DND-41 (cell line): ENCODE measurements at places on chromosomes 4 and X.

GRCh38 chr4:153115322-153116290 is 88.6 kb upstream of the TRIM2 start:
- H3K27me3 ChIP-seq: no peaks in the 10 kb centered on the region
- DNase-seq: peak; percentile 89
- peaks cover 68% of the 10 kb centered on the region for H3K4me1 ChIP-seq
- no peaks in the 10 kb centered on the region for H3K36me3 ChIP-seq
- peak overlapping the region; percentile 36; the same call in 1 of the 2 replicates for H3K4me3 ChIP-seq

DNA sequence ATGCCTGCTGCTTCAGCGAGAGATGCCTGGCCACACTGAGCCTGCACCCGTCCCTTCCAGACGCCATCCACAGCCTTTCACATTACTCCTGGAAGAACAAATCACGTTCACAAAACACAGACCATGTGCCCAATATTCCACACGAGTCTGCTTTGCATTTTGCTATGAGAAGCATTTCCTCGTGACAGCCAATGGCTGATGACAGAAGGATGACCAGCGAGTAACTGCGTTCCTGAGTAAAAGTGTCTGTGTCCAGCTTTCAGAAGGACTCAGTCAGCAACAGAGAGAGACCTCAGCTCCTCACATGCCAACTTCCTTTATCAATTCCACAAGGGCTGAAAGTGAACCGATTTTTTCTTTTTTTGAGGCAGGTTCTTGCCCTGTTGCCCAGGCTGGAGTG is 19.5 kb downstream of the NAT8L start:
- peaks cover 5% of the 10 kb centered on the region for H3K27me3 ChIP-seq
- H3K4me3 ChIP-seq: no peak overlapping the region
- no peak overlapping the region for H3K27ac ChIP-seq
- H3K36me3 ChIP-seq: no peaks in the 10 kb centered on the region
- H3K4me1 ChIP-seq: no peaks in the 10 kb centered on the region
- no peak for DNase-seq

GRCh38 chrX:129744861-129745321 is 6.1 kb downstream of the XPNPEP2 start:
- peaks cover 76% of the 10 kb centered on the region for H3K4me1 ChIP-seq
- H3K27ac ChIP-seq: peak overlapping the region; percentile 97
- H3K36me3 ChIP-seq: no peaks in the 10 kb centered on the region
- peak; percentile 91 for DNase-seq
- no peaks in the 10 kb centered on the region for H3K27me3 ChIP-seq
- peak overlapping the region; percentile 30 for H3K4me3 ChIP-seq

DNA sequence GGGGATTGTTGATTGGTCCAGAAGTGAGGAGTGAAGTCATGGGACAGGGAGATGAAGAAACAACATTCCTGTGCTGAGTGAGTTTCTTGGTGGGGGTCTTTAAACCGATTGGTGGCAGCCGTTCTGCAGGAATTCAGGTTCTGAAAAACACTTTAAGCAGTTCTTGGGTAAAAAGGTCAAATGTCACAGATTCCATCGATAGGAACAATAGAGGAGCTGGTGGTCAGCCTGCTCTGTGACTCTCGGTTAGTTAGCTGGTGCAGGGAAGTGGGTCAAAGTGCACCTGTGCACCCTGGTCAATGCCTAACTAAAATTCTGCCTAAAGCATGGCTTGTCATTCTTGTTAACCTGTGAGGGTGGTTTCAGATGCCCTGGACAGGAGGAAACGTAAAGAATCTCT is 34.6 kb upstream of the MGST2 start:
- no peaks in the 10 kb centered on the region for H3K4me1 ChIP-seq
- no peak for DNase-seq
- H3K36me3 ChIP-seq: no peaks in the 10 kb centered on the region
- H3K27ac ChIP-seq: no peak overlapping the region
- peaks cover 4% of the 10 kb centered on the region for H3K27me3 ChIP-seq

DNA sequence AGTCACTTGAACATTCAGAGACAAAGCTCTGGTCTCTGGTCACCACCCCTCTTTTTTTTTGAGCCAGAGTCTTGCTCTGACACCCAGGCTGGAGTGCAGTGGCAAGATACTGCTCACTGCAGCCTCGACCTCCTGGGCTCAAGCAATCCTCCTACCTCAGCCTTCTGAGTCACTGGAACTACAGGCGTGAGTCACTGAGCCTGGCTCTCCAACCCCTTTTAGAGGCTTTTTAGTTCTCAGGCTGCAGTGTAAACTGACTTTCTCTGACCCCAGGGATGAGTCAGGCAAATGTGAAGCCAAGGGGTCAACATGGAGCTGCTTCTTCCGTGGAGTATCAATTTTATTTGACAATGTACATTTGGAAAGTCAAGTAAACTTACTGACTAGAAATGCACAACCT is 229.2 kb downstream of the PTTG2 start:
- no peak for DNase-seq
- no peaks in the 10 kb centered on the region for H3K36me3 ChIP-seq
- no peaks in the 10 kb centered on the region for H3K4me1 ChIP-seq
- no peak overlapping the region for H3K27ac ChIP-seq

DNA sequence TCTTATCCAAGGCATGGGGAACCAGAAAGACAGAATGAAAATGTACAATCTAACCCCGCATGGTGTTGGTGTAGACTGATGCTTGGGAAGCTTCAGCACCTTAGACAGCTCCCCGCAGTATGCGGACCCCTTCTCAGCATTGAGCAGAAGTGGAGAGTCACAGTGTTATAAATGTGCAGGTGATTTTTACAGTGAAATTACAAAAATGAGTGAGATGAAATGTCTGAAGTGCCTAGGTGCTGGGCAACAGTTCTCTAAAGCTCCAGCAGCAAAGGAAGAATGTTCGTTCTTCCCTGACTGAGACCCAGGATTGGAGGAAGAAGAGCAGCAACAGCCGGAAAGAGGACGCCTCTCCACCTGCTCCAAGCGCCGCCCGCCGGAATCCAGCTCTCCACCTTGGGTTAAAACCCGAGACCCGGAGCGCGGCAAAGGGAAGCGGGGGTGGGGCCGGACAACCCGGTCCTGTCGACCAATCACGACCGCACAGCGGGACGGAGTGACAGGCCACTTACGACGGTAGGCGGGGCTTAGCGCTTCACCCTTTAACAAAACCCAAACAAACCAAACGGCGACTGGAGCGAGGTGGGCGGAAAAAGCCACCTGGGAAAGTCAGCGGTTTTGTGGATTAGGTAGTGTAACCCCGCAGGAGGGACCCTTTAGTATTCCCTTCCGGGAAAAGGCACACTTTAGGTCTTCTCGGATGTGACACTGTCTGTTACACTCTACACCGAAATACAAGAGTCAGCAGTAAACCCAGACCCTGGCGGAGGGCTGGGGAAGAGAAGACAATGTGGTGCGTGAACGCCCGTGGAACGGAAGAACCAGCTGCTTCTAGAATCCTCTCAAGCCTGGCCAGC is at the start of gene GLRA3:
Gene GLRA3, minus strand, starts transcription at position 403 of the 857 bp plus-strand sequence. CDS start 436 bp downstream, outside the sequence.
- no peaks in the 10 kb centered on the region for H3K27me3 ChIP-seq
- H3K36me3 ChIP-seq: no peaks in the 10 kb centered on the region
- H3K4me1 ChIP-seq: no peaks in the 10 kb centered on the region
- H3K27ac ChIP-seq: no peak within 1 kb of the TSS
- DNase-seq: peak; percentile 55

DNA sequence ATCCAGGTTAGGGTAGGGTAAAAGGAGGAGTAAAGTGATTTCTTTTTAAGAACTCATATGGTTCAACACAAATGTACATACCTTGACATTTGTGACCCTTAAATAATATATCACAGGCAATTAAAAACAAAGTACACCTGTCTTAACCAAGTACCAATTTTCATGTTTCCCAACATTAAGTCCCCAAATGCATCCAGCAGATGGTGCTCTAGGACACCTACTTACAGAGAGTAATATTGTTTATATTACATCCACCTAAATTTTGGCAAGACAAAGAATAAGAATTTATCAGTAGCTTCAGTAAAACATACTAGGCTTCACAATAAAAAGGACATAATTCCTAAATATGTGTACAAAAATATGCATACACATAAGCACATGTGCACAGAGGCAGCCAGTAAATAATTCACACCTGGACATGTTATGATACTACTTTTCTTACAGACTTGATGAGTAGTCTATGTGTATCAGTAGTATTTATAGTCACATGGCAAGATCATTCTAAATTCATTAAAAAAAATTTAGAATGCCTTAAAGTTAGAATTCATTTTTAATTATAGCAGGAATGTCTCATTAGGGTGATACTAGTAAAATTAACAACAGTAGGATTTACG is 219.7 kb downstream of the DCLK2 start:
- peak; percentile 36 for DNase-seq
- H3K4me3 ChIP-seq: no peak overlapping the region
- H3K27me3 ChIP-seq: no peaks in the 10 kb centered on the region

- peaks cover 5% of the 10 kb centered on the region for H3K36me3 ChIP-seq
- H3K4me3 ChIP-seq: no peak overlapping the region
- H3K27ac ChIP-seq: no peak overlapping the region
- peaks cover 3% of the 10 kb centered on the region; the same call in 1 of the 2 replicates for H3K4me1 ChIP-seq
- no peak for DNase-seq
These were observed 147.6 kb downstream of the PPP3CA start for GRCh38 chr4:101199507-101200285.

DNA sequence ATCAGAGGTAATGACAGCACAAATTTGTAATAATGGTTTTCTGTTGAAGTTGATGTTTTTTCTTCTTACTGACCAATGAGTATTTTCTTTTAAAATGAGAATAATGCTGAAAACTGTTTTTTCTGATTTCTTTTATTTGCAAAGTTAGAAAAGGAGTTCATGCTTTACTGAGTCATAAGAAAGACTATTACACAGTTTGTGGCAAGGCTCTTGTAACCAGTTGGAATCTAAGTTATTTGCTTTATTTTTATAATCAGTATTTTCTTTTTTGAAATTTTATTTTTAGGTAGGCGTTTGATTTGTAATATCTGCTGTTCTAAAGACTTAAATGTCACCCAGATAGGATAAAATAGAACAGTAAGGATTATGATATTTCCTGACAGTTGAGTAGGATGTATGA is 25.5 kb downstream of the ANAPC4 start:
- H3K4me1 ChIP-seq: no peaks in the 10 kb centered on the region
- peaks cover 88% of the 10 kb centered on the region for H3K36me3 ChIP-seq
- H3K27ac ChIP-seq: no peak overlapping the region
- no peak overlapping the region for H3K4me3 ChIP-seq
- H3K27me3 ChIP-seq: no peaks in the 10 kb centered on the region

DNA sequence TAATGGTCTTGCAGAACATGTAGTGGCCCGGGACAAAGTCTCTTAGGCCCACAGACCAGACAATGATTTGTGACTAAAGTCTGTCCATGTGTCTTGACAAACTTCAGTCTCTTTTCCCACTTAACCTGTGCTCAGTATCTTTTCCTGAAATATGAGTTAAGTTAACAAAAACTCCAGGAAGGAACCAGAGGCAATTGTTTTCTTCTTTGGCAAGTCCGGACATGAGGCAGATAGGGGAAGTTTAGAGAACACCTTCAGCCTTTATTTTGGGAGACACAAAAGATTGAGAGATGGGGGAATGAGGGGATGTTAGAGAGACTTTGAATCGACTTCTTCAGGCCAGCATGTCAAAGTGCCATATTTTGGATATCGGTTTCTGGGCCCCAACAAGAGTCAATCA is 80.2 kb upstream of the FRMPD4 start:
- H3K4me3 ChIP-seq: no peak overlapping the region
- H3K27me3 ChIP-seq: no peaks in the 10 kb centered on the region
- DNase-seq: no peak

- no peak overlapping the region for H3K4me3 ChIP-seq
- H3K27ac ChIP-seq: peak overlapping the region; percentile 73
- H3K4me1 ChIP-seq: peaks cover 67% of the 10 kb centered on the region
- H3K36me3 ChIP-seq: no peaks in the 10 kb centered on the region
- peak; percentile 10 for DNase-seq
These were observed 12.9 kb downstream of the GPRIN3 start for GRCh38 chr4:89294573-89295269.

GRCh38 chrX:9953396-9953795 is 13.8 kb upstream of the CLDN34 start:
- H3K36me3 ChIP-seq: no peaks in the 10 kb centered on the region
- H3K4me1 ChIP-seq: no peaks in the 10 kb centered on the region
- H3K4me3 ChIP-seq: no peak overlapping the region
- no peak overlapping the region for H3K27ac ChIP-seq

DNA sequence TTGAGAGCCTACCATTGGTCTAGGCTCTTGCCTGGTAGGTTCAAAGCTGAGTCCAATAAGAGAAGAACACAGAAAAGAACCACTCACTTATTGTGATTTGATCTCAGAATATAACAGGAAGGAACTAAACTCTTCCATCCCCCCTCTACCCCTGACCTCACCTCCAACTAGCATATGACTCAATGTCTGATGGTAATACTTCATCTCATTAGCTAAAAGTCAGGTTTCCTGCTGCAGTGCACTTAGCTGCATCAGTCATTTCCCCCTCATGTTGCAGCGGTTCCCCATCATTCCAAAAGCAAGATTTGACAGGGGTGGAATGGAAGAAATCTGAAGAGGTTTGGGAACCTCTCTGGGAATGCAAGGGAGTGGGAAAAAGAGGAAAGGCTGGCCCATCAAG is 289.5 kb downstream of the SMARCA1 start:
- no peak for DNase-seq
- H3K4me1 ChIP-seq: no peaks in the 10 kb centered on the region
- no peaks in the 10 kb centered on the region for H3K27me3 ChIP-seq
- H3K27ac ChIP-seq: no peak overlapping the region
- H3K36me3 ChIP-seq: no peaks in the 10 kb centered on the region

DNA sequence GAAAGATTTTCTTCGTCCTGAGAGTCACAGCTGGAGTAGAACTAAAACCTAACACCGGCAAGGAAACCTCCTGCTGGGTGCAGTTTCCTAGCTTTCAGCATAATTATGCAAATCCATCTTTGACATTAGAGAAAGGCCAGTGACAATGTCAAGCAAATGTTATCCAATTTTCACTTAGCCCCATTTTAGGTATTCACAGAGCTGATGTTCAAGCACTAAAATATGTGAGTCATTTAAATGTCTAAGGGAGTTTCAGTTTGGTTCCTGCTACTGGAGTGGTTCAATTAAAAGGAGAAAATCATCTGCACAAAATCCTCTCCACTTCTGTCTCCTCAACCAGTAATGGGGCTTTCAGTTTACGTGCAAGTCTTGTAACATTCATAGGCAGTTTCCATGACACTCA is 37.1 kb upstream of the AMOT start:
- no peaks in the 10 kb centered on the region for H3K36me3 ChIP-seq
- no peak for DNase-seq
- H3K27ac ChIP-seq: no peak overlapping the region
- H3K27me3 ChIP-seq: no peaks in the 10 kb centered on the region

- H3K36me3 ChIP-seq: no peaks in the 10 kb centered on the region
- H3K27me3 ChIP-seq: no peaks in the 10 kb centered on the region
- H3K4me1 ChIP-seq: no peaks in the 10 kb centered on the region
- no peak overlapping the region for H3K27ac ChIP-seq
- no peak overlapping the region for H3K4me3 ChIP-seq
These were observed 88.3 kb downstream of the SHROOM2 start for GRCh38 chrX:9874483-9874882.

GRCh38 chr4:62119195-62119594 is 919.1 kb downstream of the ADGRL3 start:
- H3K4me3 ChIP-seq: no peak overlapping the region
- H3K36me3 ChIP-seq: no peaks in the 10 kb centered on the region
- no peaks in the 10 kb centered on the region for H3K4me1 ChIP-seq
- DNase-seq: no peak
- no peaks in the 10 kb centered on the region for H3K27me3 ChIP-seq
- H3K27ac ChIP-seq: no peak overlapping the region
